ENCODE measurements at places on chromosomes 3 and 15. TPM values are rescaled to one million over a fixed set of nuclear protein-coding genes. Genes with fewer than 3 reads are reported as not detected.

Gene ZNF620
- 4.8 TPM for total RNA-seq

Gene SEMA6D
- 12.1 TPM for total RNA-seq

Gene MRPL47
- total RNA-seq, result 32.1 TPM

Gene TNFAIP8L3
- 0.35 TPM for total RNA-seq

Gene STXBP5L
- total RNA-seq, result not detected

Gene GOLGA6L10
- total RNA-seq, result 1.6 TPM

Gene PCSK6
- total RNA-seq, result 0.55 TPM

Gene GDPGP1
- total RNA-seq, result 5.6 TPM

Gene LHFPL4
- not detected for total RNA-seq

Gene RHOV
- 0.46 TPM for total RNA-seq

Gene EAF2
- 2.4 TPM for total RNA-seq

Gene SHISA5
- 211 TPM for total RNA-seq

Gene ASB14
- not detected for total RNA-seq

Gene C3orf18
- total RNA-seq, result 2.2 TPM

Gene STRA6
- total RNA-seq, result 25.8 TPM

Gene KCNMB2
- not detected for total RNA-seq

Gene FILIP1L
- 49.3 TPM for total RNA-seq

Gene LEKR1
- total RNA-seq, result 1.0 TPM

Gene NANOGP8
- total RNA-seq, result not detected

Gene LDHAL6B
- not detected for total RNA-seq

Gene AADACL2
- not detected for total RNA-seq

Gene GHSR
- total RNA-seq, result not detected

Gene RASSF1
- total RNA-seq, result 13.7 TPM

Gene MESP2
- not detected for total RNA-seq

Gene SLC27A2
- total RNA-seq, result not detected

Gene IL20RB
- not detected for total RNA-seq

Gene GOLGA6D
- total RNA-seq, result not detected

Gene IGF2BP2
- 96.7 TPM for total RNA-seq

Gene GNAT1
- not detected for total RNA-seq

Gene PLSCR5
- total RNA-seq, result not detected

Gene C3orf49
- not detected for total RNA-seq

Gene CCDC39
- not detected for total RNA-seq

Gene DCP1A
- 20.8 TPM for total RNA-seq

Gene RBP2
- total RNA-seq, result not detected
